ENCODE measurements at places on chromosomes 11 and 22.
A peak's percentile ranks its signal among the peaks of the same experiment; 100 is the strongest.

GRCh38 chr11:34791780-34792542 lies 124.2 kb downstream of the APIP start:
- no peak for DNase-seq

GRCh38 chr11:95605271-95605940 lies 184.2 kb downstream of the FAM76B start:
- DNase-seq, result no peak

DNA sequence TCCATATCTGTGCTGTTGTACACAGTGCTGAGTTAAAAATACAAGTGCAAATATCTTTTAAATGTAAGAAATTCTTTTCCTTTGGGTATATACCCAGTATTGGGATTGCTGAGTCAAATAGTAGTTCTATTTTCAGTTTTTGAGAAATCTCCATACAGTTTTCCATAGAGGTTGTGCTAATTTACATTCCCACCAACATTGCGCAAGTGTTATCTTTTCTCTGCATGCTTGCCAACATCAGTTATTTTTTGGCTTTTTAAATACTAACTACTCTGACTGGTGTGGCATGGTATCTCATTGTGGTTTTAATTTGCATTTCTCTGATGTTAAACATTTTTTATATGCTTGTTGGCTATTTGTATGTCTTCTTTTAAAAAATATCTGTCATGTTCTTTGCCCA lies 6.5 kb downstream of the OR52E8 start:
- DNase-seq, result no peak

DNA sequence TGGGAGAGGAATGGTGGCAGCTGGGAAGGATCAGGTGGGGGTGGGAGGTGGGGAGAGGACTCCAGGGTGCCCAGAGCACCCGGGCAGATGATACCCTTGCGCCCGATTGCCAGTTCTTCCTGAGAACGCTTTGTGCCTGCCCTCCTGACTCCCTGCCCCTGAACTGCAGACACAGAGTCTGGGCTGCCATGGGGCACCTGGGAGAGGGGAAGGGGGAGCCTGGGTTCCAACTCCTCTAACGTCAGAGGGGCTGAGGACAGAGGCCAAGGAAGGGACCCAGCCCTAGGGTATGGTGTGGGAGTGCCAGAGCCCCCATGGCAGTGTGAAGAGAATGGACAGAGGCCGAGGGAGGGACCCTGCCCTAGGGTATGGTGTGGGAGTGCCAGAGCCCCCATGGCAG lies 920 bp upstream of the KCNK7 start:
- no peak for DNase-seq

- peak; percentile 13 for DNase-seq
Measured at GRCh38 chr11:19071255-19071654, 10.7 kb upstream of the MRGPRX2 start.

GRCh38 chr11:66559142-66559865 lies 9.1 kb downstream of the CTSF start:
- no peak for DNase-seq

GRCh38 chr11:112878033-112878601 lies 83.1 kb upstream of the NCAM1 start:
- no peak for DNase-seq

- no peak for DNase-seq
Measured at GRCh38 chr11:103863497-103863896, 172.9 kb upstream of the DDI1 start.

GRCh38 chr11:36228689-36229088 lies 60.5 kb downstream of the COMMD9 start:
- no peak for DNase-seq

DNA sequence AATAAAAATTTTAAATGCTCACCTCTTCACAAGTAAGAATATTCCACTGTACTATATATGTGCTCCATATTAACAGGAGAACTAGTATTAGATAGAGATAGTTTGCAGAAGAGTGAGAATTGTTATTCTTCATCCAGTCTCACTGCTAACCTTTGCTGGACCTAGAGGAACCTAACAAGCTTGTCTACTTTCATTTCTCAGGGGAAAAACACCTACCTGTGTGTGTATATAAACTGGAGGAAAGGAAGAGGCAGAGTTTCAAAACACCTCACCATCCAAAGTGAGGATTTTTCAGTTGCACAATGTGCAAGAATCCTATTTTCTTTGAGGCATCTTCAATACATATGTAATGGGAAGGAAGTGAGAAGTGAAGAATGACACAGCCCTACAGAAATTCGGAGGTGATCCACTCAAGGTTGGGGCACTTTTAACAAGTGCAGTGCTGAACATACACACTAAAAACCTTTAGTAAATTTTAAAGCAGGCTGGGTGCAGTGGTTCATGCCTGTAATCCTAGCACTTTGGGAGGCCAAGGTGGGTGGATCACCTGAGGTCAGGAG lies 52.4 kb downstream of the SYTL2 start:
- DNase-seq, result no peak

DNA sequence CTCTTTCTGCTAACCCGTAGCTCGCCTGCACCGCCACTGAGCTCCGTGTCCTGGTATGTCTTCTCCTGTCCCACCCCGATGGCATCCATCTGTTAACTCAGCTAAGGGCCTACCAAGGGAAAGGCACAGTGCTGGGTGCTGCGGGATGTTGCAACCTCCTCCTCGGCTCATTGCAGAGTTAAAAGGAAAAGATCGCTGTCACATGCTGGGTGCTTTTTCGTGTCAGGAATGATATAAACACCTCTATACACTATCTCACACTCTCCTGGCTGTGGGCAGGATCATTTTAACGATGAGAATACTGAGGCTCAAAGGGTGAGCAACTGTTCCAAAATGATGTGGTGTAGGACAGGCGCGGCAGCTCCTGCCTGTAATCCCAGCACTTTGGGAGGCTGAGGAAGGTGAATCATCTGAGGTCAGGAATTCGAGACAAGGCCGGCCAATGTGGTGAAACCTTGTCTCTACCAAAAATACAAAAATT lies 10.1 kb downstream of the TXN2 start:
- DNase-seq, result no peak

DNA sequence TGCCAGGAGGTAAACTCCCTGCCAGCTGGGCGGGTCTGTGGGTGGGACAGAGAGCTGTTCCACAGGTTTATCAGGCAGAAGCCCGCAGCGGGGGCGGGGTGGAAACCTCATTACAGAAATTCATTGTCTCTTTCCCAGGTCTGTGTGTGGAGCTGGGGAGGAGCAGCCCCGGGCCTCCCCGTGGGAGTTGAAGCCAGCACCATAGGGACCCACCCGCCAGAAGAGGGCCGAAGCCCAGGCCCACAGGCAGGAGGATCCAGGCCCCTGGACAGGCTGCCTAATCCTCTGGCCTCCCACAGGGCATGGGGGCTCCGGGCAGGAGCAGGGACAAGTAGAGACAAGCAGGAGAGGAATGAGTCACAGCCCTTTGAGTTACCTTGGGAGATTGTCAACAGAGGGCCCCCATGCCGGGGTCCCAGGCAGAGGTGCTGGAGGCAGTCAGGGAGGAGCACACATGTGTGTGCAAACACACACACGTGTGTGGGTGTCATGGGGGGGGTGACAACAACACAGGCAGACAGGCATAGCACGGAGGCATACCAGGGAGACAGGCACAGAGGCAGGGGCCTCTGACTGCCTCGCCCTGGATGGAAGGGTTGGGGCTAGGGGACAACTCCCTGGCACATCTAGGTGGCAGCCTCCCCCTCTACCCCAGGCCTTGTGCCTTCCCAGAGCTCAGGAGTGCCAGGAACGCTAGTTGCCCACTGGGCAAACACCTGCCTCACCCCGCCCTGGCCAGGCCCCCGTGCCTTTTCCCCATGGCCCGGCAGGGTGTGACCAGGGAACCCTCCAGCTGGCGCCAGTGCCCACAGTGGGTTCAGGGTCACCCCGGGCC lies 1.4 kb downstream of the CDC42BPG start:
- DNase-seq, result no peak

DNA sequence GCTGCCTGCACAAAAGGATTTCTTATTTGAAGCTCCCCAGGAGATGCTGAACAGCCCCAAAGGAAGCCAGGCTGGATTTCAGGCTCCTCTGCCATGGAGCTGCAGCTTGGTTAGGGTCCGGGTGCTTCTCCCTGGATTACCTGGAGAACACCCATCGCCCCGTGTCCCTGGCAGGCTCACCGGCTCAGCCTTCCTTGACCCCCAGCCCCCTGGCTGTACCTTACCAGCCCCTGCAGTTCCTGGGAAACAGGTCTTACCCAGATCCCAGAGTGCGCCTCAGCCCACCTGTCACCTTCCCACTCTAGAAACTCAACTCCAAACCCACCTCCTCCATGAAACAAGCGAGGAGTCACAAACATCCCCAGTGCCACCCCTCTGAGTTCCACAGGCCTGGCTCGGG lies 45.3 kb upstream of the CD5 start:
- DNase-seq, result no peak

GRCh38 chr11:69771466-69771865 lies 3.7 kb downstream of the FGF4 start:
- DNase-seq, result no peak

- DNase-seq, result no peak
Measured at GRCh38 chr11:44519989-44520737, 45.3 kb upstream of the CD82 start.

GRCh38 chr11:113505541-113506375 lies 30.6 kb upstream of the DRD2 start:
- no peak for DNase-seq

DNA sequence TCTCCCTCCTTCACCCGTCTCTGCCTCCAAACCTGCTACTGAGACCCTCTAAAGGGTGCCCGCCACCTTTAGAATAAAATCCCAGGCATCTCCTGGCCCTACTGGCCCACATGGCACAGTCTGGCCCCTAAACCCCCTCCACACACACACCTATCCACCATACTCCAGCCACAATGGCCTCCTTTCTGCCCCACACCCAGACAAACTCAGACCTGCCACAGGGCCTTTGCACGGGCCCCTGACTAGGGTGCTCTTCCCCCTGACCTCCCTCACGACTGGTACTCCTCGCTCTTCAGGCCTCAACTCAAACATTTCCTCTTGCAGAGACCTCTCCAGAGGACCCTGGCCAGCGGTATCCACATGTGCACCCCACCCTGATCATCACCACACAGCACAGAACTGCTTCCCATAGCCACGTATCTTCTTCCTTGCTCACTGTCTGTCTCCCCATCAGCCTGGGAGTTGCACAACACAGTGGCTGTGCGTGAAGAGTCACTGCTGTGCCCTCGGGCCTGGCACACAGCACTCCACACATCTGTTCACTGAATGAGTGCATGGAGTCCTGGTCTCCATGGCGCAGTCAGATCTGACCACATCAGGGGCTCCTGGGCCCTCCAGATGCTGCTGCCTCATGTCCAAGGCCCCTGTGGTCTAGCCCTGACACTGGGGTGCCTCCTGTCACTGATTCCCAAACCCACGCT lies 66.2 kb upstream of the TCF20 start:
- DNase-seq, result no peak

DNA sequence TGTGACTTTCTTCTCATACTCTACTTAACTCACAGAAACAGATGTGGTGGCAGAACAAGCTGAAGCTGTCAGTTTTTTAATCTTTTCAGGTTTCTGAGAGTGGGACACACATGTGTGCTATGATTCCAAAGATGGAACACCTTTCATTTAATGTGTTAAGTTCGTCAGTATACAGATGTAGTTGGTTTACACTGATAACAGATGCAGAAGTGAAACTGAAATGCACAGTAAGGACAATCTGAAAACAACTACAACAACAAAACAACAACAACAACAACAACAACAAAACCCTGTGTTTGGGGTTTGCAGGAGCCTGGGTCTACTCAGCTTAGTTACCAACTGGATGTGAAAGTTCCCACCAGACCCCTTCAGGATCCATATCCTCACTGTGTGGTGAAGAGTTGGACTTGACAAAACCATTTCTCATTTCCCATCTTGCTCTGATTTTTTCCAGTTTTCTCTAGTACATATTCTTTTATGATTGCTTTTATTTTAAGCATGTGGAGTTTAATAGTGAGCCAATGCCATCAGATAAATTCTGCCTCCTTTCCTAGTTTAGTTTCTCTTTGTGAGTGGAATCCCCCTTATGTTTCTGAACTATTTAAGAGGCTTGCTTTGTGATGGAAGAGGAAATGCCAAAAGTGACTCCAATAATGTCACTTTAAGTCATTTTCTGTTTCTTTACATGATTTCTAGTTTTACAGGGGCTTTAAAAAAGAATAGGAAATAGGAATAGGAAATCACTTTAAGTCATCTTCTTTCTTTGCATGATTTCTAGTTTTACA lies 47.8 kb downstream of the ARHGAP42 start:
- DNase-seq, result no peak

- no peak for DNase-seq
Measured at GRCh38 chr11:72013765-72014711, 15.3 kb downstream of the IL18BP start.

Measured in stimulated activated CD8-positive, alpha-beta memory T cell treated with anti-CD3 and anti-CD28 coated beads, Interleukin-7, amount 100 ng/mL, for 1 hour (primary cell).